WTC11 (cell line): ENCODE measurements at places on chromosomes 11 and 22. TPM values are rescaled to one million over a fixed set of nuclear protein-coding genes. Genes with fewer than 3 reads are reported as not detected.

DNA sequence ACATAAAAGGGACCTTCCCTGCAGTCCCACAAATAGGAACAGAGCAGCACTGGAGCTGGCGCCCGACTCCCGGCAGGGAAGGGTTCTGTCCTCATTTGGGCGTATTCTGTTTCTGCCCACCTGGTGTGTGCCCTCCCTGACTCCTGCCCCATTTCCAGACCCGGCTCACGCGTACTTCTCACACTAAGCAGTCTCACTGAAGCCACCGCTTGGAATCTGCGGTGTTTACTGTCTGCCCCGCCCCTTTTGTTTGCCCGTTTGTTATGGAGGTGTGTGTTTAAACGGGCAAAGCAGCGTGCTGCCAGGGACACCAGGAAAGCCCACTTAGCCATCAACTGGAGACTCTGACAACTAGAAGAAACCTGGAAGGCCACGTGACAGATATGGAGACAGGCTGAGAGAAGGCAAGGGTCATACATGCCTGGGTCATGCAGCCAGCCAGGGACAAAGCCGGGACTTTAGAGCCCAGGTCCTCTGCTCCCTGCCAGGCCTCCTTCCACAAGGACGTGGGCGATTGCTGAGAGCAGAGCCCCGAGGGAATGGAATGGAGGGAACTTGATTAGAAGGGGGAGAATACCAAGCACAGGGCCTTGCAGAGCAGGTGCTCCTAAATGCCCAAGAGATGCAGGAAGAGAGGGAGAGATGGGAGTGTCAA lies 8.7 kb upstream of the EFCAB6 start:
- no peaks in the 10 kb centered on the region for H3K27me3 ChIP-seq
- no peak overlapping the region for H3K4me3 ChIP-seq

TMPRSS6 gene
- 0.11 to 0.14 TPM in 2 of 3 replicates, not detected in the other for total RNA-seq

MS4A4E gene
- total RNA-seq: 0.18 TPM in 1 of 3 replicates, not detected in the others

DNA sequence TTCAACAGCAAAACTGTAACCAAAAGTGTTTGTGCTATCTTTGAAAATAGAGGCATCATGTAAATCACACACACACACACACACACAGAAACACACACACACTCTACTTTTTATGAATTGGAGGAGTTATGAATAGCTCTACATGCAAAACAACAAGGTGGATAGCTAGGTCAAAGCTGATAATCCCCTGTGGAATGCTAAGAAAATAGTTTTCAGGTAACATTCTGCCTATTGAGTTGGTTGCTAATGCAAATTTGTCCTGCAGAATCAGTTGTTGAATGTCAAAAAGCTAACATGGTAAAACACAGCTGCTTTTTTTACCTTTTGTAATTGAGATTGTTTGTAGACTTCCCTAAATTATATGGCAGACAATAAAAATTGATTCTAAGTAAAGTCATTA lies 1658.4 kb upstream of the RAG2 start:
- peaks cover 3% of the 10 kb centered on the region; the same call in 1 of the 2 replicates for H3K4me1 ChIP-seq
- H3K27ac ChIP-seq: no peak overlapping the region
- H3K27me3 ChIP-seq: peaks cover 3% of the 10 kb centered on the region
- no peak for DNase-seq

GRCh38 chr11:27183672-27184457 lies 143.2 kb downstream of the BBOX1 start:
- peak; percentile 43 for DNase-seq
- 0 out of 2 replicates have a peak, but pooled peaks cover 5% of the 10 kb centered on the region for H3K36me3 ChIP-seq
- no peak overlapping the region for H3K27ac ChIP-seq

DNA sequence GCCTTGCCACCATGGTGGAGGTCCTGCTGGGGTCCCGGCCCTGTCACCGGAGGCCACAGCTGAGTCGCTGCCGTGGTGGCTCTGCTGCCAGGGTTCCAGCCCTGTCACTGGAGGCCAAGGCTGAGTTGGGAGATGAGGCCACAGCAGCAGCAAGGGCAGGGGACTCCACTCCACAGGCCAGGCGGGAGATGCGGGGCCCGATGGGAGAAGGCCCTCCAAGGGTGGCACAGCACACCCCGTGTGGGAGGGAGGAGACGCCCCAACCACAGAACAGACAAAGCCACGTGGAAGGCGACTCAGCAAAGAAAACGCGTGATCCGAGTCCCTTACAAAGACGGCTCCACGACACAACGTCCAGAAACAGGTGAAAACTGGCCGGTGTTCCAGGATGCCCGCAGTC lies 159.3 kb downstream of the BRD1 start:
- peaks cover 13% of the 10 kb centered on the region for H3K4me1 ChIP-seq
- no peak for DNase-seq
- no peak overlapping the region for H3K27ac ChIP-seq
- no peaks in the 10 kb centered on the region; the same call in 1 of the 2 replicates for H3K36me3 ChIP-seq

DNA sequence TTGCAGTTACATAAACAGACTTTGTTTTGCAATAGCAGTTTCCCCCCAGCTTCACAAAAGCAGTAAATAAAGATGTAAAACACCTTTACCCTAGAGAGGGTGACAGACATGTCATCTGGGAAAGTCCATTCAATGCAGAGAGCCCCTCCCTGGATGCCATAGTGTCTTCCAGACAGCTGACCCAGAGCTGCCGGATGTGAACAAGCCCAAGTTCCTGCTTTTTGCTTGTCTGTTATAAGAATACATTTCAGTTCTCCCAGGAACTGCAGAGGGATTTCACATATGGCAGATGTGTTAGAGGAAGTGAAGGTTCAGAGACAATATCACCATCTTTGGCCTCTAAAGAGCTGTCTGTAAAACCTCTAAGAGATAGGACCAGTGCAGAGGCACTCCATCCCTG lies 48.9 kb downstream of the RELT start:
- H3K4me3 ChIP-seq: no peak overlapping the region
- no peak for DNase-seq
- no peak overlapping the region for H3K27ac ChIP-seq
- no peaks in the 10 kb centered on the region for H3K27me3 ChIP-seq
- H3K36me3 ChIP-seq: no peaks in the 10 kb centered on the region

- H3K36me3 ChIP-seq: no peaks in the 10 kb centered on the region
- peaks cover 11% of the 10 kb centered on the region for H3K27me3 ChIP-seq
- H3K4me3 ChIP-seq: no peak overlapping the region
- DNase-seq: peak; percentile 53
- H3K4me1 ChIP-seq: peaks cover 14% of the 10 kb centered on the region
- H3K27ac ChIP-seq: no peak overlapping the region
These were observed 28.0 kb upstream of the RRAS2 start for GRCh38 chr11:14386895-14387480.

PHOX2A gene
- total RNA-seq: 1.3 to 1.6 TPM (median 1.3 TPM) in 3 replicates

MISFA gene
- 2.3 to 3.2 TPM (median 3.2 TPM) in 3 replicates for total RNA-seq

DNA sequence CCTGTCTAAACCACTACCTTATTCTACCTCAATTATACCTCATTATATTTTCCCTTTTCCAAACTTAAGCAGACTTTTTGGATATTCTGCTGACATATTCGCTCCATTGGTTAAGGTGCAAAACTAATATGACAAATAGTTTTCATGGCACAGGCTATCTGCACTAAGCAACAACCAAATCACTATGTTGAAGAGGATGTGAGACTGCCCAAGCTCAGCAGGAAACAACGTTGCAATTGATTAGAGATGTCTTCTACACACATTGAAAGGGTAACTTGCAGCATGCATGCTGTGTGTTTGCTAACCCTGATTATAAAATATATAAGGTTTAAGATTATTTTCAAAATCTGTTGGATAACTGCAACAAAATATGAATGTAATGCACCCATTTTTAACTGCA lies 61.6 kb downstream of the STK33 start:
- no peak overlapping the region for H3K27ac ChIP-seq
- no peak for DNase-seq

- H3K36me3 ChIP-seq: peaks cover 12% of the 10 kb centered on the region
- no peak overlapping the region for H3K27ac ChIP-seq
- no peak overlapping the region for H3K4me3 ChIP-seq
These were observed 12.9 kb downstream of the RNF141 start for GRCh38 chr11:10528121-10528520.

DNA sequence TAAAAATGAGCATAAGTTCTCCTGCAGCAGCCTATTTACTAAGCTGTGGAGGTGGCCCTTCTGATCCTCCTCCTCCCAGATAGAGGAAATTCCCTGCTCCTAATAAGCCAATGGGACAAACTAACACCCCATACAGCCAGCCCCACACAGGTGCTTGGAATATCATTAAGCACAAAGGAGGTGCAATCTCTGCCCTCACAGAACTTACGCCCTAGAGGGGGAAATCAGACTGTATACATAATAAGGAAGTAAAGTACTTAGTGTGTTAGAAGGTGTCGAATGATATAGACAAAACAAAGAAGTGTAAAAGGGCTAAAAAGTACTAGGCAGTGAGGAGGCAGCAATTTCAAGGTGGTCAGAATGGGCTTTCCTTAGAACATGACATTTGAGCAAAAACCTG lies 5.8 kb downstream of the MS4A12 start:
- no peak overlapping the region for H3K4me3 ChIP-seq
- H3K36me3 ChIP-seq: no peaks in the 10 kb centered on the region
- no peak for DNase-seq

- H3K36me3 ChIP-seq: peaks cover 35% of the 10 kb centered on the region
- DNase-seq: no peak
- H3K27me3 ChIP-seq: no peaks in the 10 kb centered on the region
These were observed 16.9 kb downstream of the TUB start for GRCh38 chr11:8097926-8098325.

DNA sequence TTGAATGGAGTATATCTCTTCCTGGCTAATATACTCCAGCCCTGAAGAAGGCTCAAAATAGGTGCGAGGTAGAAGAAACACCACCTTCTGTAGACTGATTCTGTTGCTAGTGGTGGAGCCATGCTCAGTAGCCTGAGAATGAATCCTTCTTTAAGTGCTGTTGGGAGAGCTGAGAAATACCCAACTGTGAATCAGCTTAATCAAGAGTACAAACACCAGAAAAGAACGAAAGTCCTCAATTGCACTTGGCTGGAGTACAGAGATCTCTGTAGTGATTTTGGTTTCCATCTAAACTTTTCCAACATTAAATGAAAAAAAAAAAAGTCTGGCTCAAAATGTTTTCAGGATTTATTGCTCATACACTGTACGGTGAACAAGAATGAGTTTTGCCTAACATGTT lies 619.1 kb downstream of the METTL15 start:
- H3K27me3 ChIP-seq: no peaks in the 10 kb centered on the region
- H3K4me1 ChIP-seq: peaks cover 26% of the 10 kb centered on the region
- H3K36me3 ChIP-seq: no peaks in the 10 kb centered on the region
- DNase-seq: no peak
- H3K4me3 ChIP-seq: no peak overlapping the region

ALG8 gene
- total RNA-seq: 63.8 to 72.2 TPM (median 67.2 TPM) in 3 replicates

DNA sequence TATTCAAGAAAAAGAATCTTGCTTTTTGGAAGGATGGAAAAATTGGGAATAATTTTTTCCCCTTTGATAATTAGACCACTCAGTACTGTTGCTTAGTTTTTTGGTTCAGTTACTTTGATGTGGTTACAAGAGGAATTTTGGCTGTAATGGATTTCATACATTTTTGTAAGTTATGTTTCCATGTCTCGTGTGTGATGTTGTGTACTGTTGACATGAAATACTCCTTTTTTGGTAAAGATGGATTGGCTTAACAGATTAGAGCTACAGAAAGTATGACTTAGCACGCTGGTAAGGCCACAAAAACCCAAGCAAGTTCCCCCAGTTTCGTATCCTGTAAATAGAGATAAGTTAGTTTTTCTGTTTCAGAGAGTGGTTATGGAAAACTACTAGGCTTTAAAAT lies 11.9 kb downstream of the TBCEL start:
- H3K4me1 ChIP-seq: peaks cover 44% of the 10 kb centered on the region
- DNase-seq: no peak
- H3K36me3 ChIP-seq: no peaks in the 10 kb centered on the region
- H3K27me3 ChIP-seq: no peaks in the 10 kb centered on the region
- H3K27ac ChIP-seq: peak overlapping the region; percentile 70

DNA sequence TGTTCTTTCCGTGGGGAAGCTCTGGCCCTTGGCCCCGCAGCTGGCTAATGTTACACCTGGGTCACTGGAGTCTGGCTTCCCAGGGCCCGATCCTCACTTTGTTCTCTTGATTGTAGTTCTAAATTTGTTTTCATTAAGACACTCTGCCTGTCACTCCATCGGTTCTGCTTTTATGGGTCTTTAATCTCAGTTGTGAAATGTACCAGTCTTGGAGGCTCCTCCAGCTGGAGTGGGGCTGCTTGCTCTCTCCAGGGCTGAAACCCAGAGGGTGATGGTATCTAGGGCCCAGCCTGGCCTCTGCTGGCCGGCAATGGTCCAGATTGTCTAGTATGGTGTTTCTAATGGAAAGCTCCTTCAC lies 352.9 kb downstream of the TENM4 start:
- H3K36me3 ChIP-seq: no peaks in the 10 kb centered on the region
- DNase-seq: no peak

DNA sequence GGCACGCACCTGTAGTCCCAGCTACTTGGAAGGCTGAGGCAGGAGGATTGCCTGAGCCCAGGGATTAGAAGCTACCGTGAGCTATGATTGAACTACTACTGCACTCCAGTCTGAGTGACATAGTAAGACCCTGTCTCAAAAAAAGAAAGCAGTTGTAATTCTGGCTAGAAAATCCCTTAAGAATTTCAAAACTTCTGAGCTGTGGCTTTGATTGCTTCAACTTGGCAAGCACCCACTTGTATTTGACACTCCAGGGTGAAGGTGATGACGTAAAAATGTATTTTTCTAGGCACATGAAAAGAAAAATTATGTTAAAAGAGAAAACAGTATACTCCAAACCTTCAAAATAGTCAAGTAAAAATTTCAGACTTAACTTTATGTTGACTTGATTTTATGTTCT lies 23.6 kb upstream of the ALKBH3 start:
- no peak for DNase-seq
- H3K4me3 ChIP-seq: no peak overlapping the region
- peaks cover 24% of the 10 kb centered on the region for H3K36me3 ChIP-seq
- no peaks in the 10 kb centered on the region for H3K4me1 ChIP-seq

DNA sequence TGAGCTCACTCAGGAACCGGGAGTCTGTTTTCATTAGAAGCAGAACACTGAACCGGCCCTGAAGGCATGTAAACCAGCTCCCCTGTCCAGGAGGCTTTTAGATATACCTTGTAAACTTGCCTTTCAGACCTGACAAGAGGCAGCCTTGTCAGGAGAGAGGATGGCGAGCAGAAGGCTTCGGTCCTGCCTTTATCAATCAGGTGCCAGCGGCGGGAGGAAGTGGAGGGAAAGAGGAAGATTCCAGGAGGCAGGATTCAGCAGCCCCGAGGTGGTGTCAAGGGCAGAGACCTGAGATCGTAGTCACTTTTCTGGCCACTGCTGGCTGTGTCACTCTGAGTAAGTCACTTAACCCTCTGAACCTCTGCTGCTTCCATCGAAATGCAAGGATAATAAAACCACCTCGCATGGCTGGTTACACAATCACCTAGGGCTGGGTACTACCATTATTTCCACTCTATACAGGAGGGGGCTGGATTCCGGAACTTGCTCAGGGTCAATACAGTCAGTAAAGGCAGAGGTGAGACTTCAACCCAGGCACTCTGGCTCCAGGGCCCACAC lies 181.0 kb downstream of the CHST1 start:
- no peaks in the 10 kb centered on the region; the same call in 1 of the 2 replicates for H3K27me3 ChIP-seq
- H3K27ac ChIP-seq: no peak overlapping the region
- no peaks in the 10 kb centered on the region for H3K36me3 ChIP-seq
- H3K4me3 ChIP-seq: no peak overlapping the region

GRCh38 chr22:50009251-50009650 lies 3.3 kb downstream of the IL17REL start:
- peaks cover 34% of the 10 kb centered on the region for H3K27me3 ChIP-seq
- H3K4me1 ChIP-seq: peaks cover 16% of the 10 kb centered on the region
- H3K36me3 ChIP-seq: no peaks in the 10 kb centered on the region
- no peak overlapping the region for H3K4me3 ChIP-seq

B3GAT1 gene
- total RNA-seq: 20.9 to 30.0 TPM (median 23.1 TPM) in 3 replicates
